ENCODE measurements at places on chromosomes 5 and 9.

- no peak for DNase-seq
Observed at GRCh38 chr9:137716694-137717287, 98.0 kb downstream of the EHMT1 start.

DNA sequence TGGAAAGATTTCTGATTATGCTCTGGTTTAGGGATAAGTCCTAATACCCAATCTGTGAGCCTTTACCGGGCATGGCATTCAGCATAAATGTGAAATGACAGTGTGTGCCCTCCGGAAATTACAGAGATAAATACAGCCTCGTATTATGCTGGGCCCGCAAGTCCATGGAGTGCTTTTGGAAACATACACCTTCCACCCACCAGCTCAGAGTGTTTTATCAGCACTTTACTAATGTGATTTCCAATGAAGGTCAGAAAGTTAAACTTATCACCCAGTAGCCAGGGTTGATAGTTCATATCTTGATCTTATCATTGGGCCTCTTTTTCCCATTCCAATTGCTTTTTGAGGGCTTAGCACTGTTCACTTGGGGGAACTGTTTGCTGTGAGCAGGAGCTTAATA, 94.8 kb downstream of the SGCD start:
- no peak for DNase-seq

DNA sequence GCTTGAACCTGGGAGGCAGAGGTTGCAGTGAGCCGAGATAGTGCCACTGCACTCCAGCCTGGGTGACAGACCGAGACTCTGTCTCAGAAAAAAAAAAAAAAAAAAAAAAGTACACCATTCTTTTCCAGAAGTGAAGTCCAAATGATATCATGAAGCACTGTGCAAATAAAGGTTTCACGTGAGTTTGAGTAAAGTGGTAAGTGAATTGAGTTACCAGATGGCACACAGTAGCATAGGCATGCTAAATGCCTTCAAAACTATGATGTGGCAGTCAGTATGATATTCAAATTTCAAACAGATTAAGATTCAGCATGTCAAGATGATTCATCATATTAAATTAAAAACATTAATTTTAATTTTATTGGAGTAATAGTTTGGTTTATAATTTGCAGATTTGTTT, 195.2 kb downstream of the TAF11L14 start:
- no peak for DNase-seq

GRCh38 chr9:36174271-36174670, 5.1 kb downstream of the CCIN start:
- DNase-seq: no peak

GRCh38 chr5:170273968-170274710, 23.4 kb downstream of the LCP2 start:
- peak; percentile 61 for DNase-seq

GRCh38 chr5:39772307-39772706, 347.5 kb upstream of the DAB2 start:
- DNase-seq: no peak

DNA sequence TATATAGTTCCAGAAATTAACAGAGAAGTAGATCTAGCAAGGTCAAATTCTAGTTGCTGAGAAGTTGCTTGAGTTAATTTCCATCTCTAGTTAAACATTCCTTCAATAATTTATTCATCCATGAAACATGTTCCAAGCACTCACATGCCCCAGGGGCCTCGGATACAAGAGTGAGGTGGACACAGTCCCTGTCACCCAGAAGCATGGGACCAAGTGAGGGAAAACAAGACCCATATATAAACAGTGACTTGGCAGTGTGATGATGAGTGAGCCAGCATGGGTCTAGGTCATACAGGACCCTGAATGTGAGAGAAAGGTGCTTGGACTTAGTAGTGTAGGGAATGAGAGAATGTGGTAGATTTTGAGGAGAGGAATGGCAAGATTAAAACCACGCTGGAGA, 216.9 kb downstream of the TTLL11 start:
- DNase-seq: no peak

DNA sequence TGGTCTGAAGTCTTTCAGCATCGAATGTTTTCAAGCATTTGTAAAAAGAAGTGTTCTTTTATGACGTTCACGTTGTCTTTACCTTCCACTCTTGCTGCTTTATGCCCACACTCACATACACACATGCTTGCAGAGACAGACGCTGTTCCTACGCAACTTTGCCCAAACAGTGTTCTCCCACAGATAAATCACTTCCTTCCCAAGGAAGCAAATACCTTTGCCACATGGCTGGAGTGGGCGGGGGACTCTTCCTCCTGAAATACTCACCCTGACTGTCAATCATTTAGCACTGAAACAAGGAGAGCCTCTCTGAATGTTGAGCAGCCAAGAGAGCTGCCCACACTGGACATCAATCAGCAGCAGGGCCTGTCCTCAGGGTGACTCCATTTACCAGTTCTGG, 22.4 kb upstream of the ASTN2 start:
- DNase-seq: no peak

Measured in sigmoid colon (tissue), 7 donors.